ENCODE measurements at places on chromosomes 3 and 15.

DNA sequence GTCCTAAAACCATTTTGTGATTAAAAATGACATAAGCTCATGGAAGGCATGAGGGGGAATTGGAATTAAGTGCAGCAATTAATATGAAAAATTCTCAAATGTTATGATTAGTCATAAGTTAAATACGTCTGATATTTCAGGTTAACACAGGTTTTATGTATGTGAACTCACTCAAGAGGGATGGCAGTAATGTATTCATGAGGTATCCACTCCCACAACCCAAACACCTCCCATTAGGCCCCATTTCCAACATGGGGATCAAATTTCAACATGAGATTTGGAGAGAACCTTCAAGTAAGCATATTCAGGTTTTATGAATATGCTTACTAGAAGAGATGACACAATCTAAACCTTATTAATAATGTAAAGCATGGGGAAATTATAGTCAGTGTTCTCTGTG is 41.6 kb upstream of the IL20RB start:
- no peak for DNase-seq

DNA sequence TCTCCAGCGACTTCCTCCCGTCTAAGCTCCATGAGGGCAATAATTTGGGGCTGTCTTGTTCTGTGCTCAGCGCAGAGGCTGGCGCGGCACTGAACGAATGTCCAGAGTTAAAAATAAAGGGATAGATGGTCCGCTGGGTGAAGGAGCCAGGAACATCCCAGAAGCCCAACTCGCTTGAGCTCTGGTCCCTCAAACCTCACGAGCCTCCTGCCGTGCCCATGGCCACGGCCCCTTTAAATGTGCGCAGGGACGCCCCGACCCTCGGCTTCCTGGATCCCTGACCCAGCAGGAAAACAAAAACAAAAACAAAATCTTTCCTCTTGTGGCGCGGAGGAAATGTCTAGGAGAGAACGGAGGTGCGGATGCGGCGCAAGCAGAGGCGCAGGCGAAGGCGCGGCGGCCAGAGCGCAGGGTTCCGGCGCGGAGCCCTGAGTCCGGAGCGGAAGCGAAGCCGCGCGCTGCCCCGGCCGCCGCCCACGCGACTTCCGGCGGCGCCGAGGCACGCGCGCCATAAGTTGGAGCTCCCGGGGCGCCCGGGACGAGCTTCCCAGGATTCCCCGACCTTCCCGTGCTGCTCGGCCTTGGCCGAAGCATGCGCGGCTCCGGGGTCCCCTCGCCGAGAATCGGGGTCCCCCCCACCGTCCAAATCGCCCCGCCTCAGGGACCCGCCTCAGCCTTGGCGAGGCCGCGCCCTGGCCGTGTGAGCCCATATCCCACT is 52.9 kb upstream of the WNT7A start:
- no peak for DNase-seq

DNA sequence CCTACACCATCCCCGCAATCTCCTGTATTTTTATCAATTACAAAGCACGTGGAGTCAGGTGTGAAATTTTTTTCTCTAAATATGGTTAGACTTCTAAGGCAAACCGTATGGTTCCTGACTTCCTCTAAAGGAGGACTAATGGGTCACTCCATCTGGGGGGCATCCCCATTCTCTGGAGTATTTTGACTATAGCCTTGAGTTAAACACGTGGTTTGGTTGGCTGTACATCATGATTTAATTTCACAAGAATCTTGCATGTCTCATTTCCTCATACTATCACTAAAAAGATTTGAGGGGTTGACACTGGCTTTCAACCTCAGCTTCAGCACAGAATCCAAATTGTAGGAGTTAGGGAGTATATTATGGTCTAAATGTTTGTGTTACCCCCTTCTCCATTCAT is 25.3 kb upstream of the ZNF770 start:
- DNase-seq: no peak

- no peak for DNase-seq
These were observed 7.4 kb upstream of the TBC1D5 start for GRCh38 chr3:17749705-17750293.

DNA sequence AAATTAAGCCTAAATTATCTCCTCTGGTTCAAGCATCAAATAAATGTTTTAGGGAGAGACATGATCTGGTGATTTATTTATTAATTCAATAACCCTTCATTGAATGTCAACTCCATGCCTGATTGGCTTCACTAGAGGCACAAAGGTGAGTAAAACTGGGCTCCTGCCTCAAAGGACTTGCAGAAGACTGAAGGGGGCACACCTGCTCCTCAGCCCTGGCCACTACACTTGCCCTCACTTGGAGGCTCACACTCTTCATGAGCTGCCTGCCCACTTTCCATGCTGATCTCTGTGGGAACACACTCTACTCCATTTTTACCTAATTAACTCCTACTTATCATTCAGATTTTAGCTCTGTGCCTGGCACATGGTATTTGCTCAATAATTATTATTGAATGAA is 84.4 kb upstream of the KCNMB2 start:
- no peak for DNase-seq

DNA sequence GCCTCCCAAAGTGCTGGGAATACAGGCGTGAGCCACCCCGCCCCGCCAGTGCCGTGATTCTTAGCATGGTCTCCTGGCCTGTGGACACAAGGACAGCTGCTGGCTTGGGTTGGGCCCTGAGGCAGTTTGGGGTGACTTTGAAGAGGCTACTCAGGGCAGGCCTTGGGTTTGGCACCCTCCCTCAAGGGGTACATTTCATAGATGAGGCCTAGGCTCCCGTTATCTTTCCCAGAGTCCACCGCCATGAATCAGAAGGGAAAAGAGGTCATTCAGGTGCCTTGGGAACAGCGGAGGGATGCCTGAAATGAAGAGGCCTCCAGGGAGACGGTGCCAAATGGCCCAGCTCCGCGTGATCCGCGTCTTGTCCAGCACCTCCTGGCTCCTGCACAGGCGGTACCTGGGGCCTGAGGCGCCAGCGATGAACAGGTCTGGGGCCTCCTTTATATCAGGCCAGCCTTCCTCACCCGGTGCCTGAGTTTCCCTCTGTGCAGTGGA is 9.3 kb downstream of the GNAI2 start:
- DNase-seq: no peak

DNA sequence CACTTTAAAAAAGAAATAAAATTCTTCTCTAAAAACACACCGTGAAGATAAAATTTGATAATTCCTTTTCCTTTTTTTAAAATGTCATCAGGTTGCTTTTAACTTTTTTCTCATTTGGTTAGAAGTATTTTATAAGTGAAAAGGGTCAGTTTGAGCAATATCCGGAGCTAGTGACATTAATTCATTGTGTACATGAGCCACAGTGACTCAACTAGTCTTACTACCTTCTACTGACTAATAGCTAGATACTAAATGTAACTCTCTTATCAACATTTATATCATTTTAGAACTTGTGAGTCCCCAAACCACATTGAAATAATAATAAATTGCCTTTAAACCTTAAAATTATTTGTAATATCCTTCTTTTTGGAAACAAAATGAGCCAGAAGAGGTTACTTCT is 101.2 kb upstream of the ZBTB20 start:
- DNase-seq: no peak

GRCh38 chr15:81189583-81190283 is 6.9 kb upstream of the IL16 start:
- no peak for DNase-seq

DNA sequence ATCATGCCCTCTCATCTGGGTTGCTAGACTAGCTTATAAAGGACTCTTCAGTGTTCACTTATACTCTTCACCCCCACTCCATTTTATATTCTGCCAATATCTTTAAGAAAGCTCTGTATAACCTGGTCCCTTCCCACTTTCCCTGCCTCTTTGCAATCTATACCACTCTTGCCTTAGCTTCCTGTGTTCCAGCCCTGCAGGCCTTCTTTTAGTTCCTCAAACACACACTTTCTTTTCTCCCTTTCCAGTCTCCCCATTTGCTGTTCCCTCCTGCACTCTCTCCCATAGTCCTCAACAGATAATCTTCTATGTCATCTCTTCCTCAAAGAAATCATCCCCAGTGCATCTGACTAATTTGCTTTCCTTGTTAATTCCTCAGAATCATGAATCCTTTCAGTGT is 28.7 kb downstream of the SENP8 start:
- no peak for DNase-seq

- DNase-seq: no peak
These were observed 71.7 kb upstream of the SNRK start for GRCh38 chr3:43214616-43215015.

DNA sequence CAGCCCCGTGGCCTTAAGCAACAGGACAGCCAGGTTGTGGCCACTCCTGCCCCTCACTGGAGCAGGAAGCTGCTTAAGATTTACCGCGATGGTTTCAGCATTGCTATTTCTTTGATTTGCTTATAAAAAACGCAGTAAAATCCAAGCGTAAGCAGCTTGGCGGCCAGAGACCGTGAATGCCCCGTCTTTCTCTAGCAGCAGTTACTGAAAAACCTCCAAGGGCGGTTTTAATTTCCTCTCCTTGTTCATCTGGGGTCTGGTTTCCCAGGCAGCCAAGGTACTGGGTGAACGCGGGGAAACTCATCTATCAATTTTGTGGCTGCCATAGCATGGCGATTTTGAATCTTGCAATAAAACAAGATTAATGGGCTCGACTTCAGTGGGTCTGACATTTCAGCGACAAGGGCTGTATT is 130.3 kb downstream of the MINAR1 start:
- DNase-seq: no peak

GRCh38 chr15:52661909-52662308 is 17.3 kb downstream of the ATOSA start:
- no peak for DNase-seq

- DNase-seq: no peak
These were observed 201.5 kb downstream of the GABRB3 start for GRCh38 chr15:26571346-26571745.

DNA sequence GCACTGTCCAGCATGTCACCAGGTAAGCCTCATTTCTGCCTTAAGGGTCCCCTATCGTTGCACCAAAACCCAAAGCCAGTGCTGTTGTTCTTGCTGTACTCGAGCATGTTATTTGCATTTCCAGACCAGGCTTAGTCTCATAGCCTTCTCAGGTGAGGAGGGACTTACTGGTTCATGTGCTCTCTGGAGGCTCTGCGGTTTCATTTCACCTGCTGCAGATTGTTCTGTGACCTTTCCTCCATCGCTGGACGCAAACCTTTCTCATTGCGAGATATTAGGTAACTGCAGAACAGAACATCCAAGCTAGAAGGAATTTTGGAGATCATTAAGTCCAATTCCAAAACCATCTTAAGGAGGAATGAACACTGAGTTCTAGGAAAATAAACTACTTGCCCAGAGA is 187.3 kb upstream of the BCL6 start:
- no peak for DNase-seq

DNA sequence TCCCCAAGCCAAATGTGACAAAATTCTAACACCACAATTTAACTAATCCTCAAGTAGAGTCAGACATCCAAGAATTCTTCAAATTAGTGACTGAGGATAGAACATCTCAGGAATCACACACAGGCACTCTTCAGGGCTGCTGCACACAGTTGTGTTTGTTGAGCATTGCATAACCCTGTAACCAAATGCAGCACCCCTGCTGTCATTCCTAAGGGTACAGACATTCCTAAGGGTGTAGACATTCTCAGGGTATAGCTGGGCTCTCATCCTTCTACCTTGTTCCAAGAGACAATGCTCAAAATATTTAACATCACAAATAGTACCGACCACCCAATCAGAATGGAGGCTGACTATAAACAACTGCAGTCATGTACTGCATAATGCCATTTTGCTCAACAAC is 107.1 kb upstream of the UBE2E2 start:
- no peak for DNase-seq

DNA sequence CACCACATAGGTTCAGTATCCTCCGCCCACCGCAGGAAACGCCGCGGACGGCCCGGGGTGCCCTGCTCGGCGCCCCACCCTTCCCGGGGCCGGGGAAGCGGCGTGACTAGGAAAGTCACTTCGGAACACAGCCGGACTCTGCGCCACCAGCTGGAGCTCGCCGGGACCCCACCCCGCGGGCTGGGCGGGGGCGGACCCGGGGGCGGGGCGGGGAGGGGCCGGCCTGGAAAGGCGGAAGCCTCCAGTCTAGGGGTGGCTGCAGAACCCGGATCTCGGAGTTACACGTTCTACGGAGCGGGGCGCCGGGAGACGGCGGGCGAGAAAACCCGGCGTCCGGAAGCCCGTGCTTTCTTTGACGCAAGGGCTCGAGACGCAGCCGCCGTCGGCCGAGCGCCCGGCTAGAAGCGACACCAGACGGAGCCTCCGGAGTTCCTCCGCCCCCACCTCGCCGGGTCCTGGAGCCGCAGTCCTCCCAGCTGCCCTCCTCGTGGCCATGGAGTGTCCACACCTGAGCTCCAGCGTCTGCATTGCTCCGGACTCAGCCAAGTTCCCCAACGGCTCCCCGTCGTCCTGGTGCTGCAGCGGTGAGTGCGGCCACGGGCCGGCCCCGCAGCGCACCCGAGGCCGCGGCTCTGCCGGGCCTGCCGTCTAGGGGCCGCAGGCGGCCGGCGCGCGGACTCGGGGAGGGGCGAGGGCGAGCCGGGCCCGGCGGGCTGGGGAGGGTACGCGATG is at the start of gene USP3:
TSS of gene USP3 (plus strand) at position 347 of the 732 bp plus-strand sequence. CDS start at position 494, 147 bp downstream.
- DNase-seq: peak; percentile 94

DNA sequence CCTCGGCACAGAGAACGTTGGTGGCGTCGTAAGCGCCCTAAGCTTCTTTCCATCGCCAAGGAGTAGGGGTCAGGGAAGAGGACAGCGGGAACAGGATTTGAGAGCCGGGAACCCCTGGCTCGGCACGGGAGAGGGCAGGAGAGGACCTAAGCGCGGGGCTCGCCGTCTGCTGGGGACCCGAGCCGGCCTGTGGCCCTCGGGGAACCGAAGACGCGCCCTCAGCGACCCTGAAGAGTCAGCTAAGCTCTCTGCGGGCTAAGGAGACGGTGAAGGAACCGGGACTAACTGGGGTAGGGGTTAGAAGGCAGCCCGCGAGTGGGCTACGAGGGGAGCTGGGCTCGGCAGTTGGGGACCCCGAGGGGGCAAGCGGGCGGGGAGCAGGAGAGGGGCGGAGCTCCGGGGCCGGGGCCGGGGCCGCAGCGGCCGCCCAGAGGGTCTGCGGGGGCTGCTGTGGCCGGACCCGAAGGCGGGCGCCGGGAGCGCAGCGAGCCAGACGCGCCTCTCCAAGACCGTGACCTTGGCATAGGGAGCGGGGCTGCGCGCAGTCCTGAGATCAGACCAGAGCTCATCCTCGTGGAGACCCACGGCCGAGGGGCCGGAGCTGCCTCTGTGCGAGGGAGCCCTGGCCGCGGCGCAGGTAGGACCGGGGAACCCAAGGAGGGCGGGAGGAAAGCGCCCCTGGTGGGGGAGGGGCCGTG is 574 bp downstream of the CASR start:
- no peak for DNase-seq

Measured in activated T-cell treated with anti-CD3 and anti-CD28 coated beads for 24 hours (primary cell).